Stimulated activated naive CD4-positive, alpha-beta T cell treated with Interleukin-2 at 50 U/mL for 16 hours (primary cell): ENCODE measurements at places on chromosomes 5 and 9.

GRCh38 chr9:6007770-6008168 is 7.7 kb downstream of the RANBP6 start:
- peak; percentile 81 for DNase-seq

DNA sequence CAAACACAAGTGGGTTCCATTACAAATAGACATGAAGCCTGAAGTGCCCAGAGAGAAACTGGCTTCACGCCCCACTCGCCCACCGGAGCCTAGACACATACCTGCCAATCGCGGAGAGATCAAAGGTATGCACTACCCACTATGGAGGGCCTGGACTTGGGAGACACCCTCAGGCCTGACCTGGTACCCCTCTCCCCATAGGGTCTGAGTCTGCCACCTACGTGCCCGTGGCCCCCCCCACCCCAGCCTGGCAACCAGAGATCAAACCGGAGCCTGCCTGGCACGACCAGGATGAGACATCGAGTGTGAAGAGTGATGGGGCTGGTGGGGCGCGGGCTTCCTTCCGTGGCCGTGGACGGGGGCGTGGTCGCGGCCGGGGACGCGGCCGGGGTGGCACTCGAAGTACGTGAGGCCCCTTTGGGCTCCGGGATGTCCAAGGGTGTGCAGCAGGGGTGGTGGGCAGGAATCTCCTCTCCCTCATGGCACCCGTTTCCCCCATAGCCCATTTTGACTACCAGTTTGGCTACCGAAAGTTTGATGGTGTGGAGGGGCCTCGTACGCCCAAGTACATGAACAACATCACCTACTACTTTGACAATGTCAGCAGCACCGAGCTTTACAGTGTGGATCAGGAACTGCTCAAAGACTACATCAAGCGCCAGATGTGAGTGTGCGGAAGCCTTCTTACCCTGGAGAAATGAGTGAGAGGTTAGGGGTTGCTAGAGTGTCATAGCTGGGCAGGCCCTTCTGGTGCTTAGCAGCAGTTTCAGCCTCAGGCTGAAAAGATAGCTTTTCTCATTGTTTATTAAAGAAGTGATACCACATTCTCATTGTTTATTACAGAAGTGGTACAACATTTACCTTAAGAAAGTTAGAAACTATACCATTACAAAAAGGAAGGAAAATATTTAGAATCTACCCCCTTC is 38.7 kb downstream of the LARP1 start:
- DNase-seq: no peak

GRCh38 chr9:133619791-133620190 is 10.6 kb upstream of the FAM163B start:
- DNase-seq: peak; percentile 16

GRCh38 chr5:180332051-180332517 is 21.1 kb downstream of the GFPT2 start:
- no peak for DNase-seq

- DNase-seq: no peak
Measured at GRCh38 chr9:110487196-110487595, 92.3 kb downstream of the SVEP1 start.

GRCh38 chr9:108759835-108760234 is 96.0 kb downstream of the ACTL7B start:
- no peak for DNase-seq

DNA sequence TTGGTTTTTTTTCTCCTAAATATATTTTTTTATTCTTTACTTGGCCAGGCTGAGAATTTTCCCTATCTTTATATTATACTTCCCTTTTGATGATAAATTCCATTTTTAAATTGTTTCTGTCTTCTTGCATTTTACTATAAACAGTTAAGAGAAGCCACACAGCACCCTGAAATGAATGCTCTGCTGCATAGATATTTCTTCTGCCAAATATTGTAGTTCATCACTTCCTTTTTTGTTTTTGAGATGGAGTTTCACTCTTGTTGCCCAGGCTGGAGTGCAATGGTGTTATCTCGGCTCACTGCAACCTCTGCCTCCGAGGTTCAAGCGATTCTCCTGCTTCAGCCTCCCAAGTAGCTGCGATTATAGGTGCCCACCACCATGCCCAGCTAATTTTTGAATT is 8.5 kb upstream of the INIP start:
- no peak for DNase-seq

- no peak for DNase-seq
Measured at GRCh38 chr5:36656556-36656955, 50.1 kb downstream of the SLC1A3 start.

DNA sequence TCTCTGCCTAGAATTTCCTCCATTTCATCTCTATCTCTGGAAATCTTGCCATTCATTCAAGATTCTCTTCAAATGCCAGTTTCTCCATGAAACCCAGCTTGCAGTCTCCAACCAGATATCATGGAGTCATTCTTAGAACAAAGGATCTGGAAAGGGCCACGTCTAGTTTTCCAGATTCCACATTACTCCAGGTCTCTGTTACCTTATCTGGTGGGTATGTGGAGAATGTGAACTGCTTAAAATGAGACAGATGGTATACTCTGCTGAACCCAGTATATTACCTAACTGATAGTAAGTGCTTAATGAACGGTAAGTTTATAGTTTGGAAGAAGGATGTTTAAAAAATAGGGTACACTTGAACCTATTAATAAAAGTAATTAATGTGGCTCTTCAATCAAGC is 52.3 kb upstream of the ZSWIM6 start:
- DNase-seq: no peak

DNA sequence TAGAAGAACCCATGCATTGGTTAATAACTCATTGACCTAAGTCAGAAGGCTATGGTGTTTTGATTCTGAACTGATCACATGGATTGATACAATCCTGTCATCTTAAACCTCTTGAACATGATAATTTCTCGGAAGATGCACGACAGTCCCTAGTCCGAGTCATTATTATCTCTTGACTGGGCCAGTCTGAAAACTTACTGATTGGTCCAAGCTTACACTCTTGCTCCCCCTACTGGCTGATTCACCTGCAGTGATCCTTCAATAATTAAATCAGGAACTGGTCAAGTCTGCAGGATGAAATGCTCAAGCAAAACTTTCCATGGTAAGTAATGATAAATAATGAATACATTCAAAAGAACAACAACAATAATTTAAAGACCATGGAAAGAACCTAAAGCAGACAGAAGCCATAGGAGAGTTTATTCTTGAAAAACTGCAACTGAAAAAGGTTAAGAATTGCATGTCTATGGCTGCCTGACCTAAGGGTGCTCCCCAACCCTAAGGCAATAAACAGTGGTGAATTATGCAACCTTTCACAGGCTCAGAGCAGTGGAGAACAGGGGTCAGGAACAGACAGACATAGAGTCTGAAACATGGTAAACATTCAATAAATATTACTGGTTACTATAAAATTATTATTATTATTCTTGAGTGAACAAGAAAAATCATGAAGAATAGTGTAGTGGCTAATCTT is 79.3 kb downstream of the BRINP1 start:
- no peak for DNase-seq

DNA sequence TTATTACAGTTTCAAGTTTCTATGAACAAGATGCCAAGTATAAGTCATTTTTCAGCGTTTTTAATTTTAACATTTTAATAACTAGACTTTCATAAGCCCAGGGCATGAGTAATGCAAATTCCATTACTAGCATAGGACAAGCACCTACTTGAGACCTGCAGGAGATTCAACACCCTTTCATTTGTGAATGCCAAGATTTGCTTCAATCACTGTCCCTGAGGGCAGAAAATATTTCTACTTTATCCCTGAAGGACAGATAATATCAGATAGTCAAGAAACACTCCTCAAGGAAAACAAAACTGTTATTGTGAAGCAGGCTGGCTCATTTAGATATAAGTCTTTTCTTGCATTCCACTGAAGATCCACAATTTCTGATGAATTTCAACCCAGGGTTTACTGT is 27.7 kb upstream of the ZNF622 start:
- no peak for DNase-seq
